ENCODE measurements at places on chromosomes 13 and 19.

- no peak for DNase-seq
Measured at GRCh38 chr13:45826731-45827130, 24.8 kb downstream of the SIAH3 start.

DNA sequence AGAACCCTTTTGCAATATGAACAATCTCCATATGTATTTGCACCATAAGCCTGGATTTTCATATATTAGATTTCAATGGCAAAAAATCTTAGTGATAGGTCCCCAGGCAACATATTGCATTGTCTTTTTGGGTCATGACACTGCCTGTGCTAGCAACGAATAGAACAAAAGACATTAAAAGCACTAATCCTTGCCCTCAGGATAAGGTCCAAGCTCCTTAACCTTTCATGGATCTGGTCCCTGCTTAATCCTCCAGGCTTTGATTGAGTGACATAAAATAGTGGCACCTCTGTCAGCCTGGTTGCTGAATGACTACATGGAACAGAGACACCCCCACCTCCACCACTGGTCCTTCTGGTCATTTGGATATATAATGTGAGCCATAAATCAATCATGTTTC is 134.4 kb downstream of the RBM26 start:
- no peak for DNase-seq

GRCh38 chr13:97257228-97257755 is 35.2 kb downstream of the MBNL2 start:
- DNase-seq = no peak

- no peak for DNase-seq
Measured at GRCh38 chr19:13884726-13885591, 8.0 kb downstream of the NANOS3 start.

DNA sequence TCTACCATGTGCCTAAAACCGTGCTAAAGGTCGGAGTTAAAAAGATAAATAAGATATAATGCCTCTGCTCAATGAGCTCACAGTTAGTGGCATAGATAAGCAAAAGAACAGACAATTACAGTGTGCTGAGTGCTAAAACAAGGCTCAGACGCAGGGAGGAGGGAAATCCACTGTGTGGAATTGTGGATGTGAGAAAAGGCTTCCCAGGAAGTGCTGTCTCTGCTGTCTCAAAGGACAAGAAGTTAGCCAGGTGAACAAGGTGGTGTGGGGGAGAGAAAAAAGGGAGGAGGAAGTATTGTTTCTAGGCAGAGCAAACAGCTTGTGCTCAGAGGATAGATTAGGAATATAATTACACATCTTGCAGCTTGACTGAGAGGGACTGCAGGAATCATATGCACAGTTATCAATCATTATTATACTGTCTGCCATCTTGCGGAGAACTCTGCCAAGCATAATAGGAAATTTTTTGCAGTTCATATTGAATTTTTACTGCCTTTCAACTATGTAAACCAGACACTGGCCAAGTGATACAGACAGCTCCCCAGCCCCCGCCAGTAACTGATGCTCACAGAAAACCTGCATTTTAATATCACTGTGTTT is 9.3 kb downstream of the C13orf42 start:
- no peak for DNase-seq

Data from stimulated activated CD4-positive, alpha-beta T cell treated with anti-CD3 and anti-CD28 coated beads, Interleukin-1b, Interleukin-23, amount 100 ng/mL, for 1 hour (primary cell).